ENCODE measurements at places on chromosomes 5 and 9.

- DNase-seq, result no peak
Observed at GRCh38 chr9:134338394-134339182, 12.3 kb downstream of the RXRA start.

DNA sequence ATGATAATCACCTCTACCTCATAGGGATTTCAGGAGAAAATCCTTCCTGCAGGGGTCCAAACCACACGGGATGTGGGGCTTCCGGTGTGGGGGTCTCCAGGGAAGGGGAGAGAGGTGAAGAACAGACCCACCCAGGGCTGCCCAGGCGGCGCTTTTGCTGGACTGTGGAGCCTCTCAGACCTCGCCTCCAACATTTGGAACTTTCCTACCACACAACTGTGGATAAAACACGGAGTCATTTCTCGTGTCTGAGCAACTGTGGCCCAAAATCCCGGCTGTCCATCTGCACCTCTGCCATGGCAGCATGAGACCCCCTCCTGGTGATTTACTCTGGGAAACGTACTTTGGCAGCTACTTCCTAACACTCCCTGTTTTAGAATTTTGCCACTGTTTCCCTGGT, 307.8 kb upstream of the IRX4 start:
- no peak for DNase-seq

- DNase-seq, result no peak
Observed at GRCh38 chr5:31408814-31409213, 123.1 kb downstream of the DROSHA start.

DNA sequence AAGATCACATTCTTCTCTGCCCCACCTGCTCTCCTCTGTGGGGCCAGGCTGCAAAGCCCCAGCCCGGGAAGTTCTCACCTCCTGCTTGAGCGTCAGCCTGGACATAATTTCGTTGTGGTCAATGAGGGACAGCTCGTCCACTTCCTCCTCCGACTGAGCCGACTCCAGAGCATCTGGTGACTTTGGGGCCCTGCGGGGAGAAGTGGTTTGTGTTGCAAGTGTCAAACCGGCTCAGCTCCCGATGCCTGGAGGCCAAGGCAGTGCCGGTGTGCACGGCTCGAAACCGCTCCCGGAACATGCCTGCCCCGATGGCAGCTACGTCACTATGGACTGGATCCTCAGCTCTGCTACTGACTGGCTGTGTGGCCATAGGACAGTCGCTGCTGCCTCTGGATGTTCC, 52.8 kb downstream of the PRRT1B start:
- no peak for DNase-seq

GRCh38 chr9:70385426-70385825, 29.0 kb downstream of the KLF9 start:
- DNase-seq, result no peak

- DNase-seq, result no peak
Observed at GRCh38 chr5:42531611-42532010, 108.4 kb downstream of the GHR start.

- DNase-seq, result no peak
Observed at GRCh38 chr9:269081-269711, 54.5 kb downstream of the DOCK8 start.

- no peak for DNase-seq
Observed at GRCh38 chr5:6832994-6833393, 119.8 kb downstream of the TENT4A start.

GRCh38 chr5:56328753-56329560, 95.8 kb upstream of the ANKRD55 start:
- no peak for DNase-seq

GRCh38 chr5:86546044-86546443, 71.7 kb upstream of the COX7C start:
- DNase-seq, result no peak

GRCh38 chr5:82287625-82288024, 9.5 kb upstream of the RPS23 start:
- no peak for DNase-seq

DNA sequence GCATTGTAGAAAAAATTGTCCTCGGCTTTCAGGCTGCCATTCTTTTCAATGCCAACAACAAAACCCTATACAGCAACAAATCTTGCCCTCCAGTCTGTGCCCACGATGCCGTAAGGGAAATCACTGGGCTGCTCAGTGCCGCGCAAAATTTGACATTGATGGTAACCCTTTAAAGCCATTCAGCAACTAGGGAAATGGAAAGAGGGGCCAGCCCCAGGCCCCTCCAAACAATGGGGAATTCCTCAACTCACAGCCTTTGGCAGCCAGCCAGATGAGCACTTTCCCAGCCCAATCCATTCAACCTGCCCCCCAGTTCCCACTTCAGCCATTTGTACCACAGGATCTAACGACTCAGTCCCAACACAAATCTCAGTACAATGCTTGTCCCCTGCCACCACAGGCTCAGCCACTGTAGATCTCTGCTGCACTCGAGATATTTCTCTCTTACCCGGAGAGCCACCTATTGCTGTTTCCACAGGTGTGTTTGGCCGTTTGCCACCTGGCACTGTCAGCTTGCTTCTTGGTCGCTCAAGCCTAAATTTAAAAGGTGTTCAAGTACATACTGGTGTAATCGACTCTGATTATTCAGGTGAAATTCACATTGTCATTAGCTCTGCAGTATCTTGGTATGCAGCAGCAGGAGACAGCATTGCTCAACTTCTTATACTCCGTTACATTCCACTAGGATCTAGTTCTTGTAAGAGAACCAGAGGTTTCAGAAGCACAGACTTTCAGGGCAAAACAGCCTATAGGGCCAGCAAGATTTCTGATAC, 103.3 kb downstream of the SYK start:
- no peak for DNase-seq

DNA sequence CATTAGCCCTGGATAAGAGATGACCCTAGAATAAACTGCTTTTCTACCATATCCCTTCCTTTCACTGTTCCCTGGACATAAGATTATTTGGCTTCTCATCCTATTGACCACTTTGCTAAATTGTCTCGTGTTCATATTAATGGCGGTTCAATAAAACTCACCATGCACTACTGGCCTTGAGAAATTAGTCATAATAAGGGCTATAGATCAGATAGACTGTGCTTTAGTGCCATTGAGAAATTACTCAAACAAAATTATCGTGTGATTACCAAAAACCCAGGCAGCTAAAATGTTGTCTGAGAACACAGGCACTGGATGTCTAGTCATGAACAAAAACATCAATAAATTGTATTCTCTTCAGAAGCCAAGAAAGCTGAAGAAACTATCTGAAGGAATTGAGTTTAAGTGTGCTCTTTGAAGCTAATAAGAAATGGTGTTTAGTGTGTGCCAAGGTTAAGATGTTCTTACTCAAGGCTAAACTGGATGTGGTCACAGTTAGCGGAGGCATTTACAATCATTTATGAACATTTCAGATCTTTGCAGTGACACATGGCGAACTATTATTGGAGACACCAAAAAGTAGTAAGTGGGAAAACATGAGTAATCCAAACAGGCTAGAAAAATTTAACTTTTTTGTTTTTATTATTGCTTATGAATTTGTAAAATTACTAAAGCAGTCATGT, 460.4 kb upstream of the RORB start:
- no peak for DNase-seq

- no peak for DNase-seq
Observed at GRCh38 chr9:136974817-136975535, 2.3 kb upstream of the PTGDS start.

GRCh38 chr5:61200582-61201155, 38.4 kb upstream of the SMIM15 start:
- DNase-seq, result no peak

DNA sequence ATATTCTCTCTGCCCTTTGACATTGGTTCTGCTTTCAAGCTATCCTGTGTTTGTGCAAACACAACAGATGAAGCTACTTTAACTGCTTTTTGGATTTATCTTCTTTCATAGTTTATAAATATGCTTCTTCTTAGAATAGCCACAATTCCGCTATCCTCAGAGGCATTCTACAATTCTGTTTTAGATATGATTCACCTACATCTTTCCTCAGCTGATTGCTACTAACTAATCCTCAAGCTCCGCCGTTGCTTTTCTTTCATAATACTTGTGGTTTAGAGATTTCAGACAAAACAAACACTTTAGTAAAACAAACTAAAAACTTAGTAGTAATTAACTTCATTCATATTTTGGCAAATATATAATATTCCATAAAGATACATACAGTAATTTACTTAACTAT, 52.5 kb downstream of the ECPAS start:
- no peak for DNase-seq

DNA sequence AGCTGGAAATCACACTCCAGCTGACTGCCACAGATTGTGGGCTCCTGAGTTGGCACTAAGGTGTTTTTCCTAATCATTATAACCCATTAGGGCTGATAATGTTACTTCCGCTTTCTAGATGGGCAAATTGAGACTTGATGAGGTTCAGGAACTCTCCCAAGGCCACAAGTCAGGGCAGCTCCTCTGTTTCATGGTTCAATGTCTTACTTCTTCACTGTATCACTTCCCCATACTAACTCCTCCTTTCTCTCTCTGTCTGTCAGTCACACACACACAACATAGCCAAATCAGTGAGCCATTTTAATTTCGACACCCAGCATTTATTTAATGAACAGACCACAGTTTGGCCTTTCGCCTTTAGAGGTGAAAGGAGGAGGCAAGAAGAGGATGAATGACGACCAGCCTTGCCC, 17.8 kb upstream of the TRAF1 start:
- DNase-seq, result no peak

DNA sequence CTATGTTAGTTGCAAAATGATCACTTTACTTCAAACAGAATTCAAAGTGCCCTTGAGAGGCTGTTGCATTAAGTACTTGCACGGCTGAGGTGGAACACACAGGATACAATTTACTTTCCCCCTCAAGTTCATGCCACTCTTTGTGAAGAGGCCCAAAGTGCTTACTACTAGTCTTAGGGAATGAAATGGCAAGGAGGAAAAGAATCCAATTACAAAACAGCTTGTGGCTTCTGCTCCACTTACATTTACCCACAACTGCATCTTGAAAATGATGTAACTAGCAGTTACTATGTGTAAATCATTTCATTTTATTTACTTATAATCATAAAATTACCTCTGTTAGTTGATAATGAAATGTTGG, 14.6 kb downstream of the FOXD1 start:
- no peak for DNase-seq

DNA sequence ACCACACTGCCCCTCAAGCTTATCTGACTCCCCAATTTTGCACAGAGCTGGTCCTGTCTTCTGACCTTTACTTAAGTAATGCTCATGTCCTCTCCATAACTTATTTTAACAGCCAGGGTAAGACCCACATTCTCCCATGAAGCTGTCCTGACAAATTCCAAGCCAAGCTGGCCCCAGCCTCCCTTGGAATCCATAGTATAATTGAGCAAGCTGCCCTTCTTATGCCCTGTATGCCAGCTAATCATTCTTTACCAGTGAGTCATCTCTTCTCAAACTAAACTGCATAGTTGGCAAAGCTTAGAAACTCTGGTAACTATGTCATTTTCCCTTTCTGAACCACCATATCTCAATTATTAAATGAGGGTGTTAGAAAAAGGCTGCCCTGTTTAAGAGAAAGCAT, 92.4 kb downstream of the NFIB start:
- DNase-seq, result no peak

- DNase-seq, result no peak
Observed at GRCh38 chr9:86774116-86774515, 173.2 kb downstream of the GAS1 start.

- no peak for DNase-seq
Observed at GRCh38 chr5:30572279-30572678, 621.2 kb upstream of the CDH6 start.

GRCh38 chr5:158421319-158421718, 562.4 kb upstream of the CLINT1 start:
- DNase-seq, result no peak

- DNase-seq, result no peak
Observed at GRCh38 chr9:123629531-123629930, 273.5 kb downstream of the CRB2 start.

- no peak for DNase-seq
Observed at GRCh38 chr5:125152044-125152443, 405.6 kb upstream of the ZNF608 start.

DNA sequence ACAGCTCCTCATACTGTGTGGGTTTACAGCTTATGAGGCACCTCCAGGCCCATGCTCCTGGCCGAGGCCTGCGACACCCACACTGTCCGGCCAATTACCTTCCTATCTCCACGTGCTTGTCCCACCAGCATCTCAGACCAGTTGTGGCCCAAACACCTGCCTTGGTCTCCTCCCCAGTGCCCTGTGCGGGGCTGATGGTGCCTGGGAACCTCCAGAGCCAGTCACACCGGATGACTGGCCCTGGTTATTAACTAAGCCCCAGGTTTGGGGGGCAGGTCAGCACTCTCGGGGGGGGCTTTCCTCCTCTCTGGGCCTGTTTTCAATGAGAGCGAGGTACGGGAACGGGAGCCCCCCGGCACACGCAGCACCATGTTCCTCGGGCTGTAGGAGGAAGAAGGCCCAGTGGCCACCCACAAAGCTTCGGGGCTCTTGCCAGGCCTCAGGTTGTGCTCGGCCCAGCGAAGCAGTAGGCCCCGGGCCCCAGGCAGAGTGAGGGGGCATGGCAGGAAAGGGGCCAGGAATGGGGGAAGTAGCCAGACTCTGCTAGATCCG, 76.0 kb upstream of the PHYKPL start:
- no peak for DNase-seq

DNA sequence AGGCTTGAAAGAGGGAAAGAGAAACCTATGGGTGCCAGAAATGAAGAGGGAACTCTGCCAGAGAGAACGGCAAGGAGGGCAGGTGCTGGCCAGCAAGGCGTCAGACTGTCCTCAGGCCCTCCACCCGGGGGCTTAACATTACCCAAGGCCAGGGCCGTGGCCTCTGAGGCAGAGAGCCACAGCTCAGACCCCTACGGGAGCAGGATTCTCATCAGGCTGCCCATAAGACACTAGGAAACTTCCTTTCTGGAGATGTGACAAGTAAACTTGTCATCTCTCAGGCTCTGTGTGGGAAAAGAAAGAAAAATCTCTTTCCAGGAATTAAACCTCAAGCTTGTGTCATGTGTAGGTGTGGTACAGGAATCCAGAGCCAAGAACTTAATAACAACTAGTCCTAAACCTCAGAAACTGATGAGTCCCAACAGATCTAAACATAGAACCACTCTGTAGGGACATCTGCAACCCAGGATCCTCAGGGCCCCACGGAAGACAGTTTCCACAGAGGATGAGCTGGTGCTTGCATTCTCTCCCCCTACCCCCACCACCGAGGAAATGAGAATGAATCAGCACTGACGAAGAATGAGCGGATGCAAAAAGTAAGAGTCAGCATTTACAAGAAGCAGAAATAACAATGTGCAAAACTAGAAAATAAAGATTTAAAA, 74.3 kb downstream of the DCP2 start:
- DNase-seq, result no peak

Measured in renal cortex interstitium (tissue), 15 donors.